CD4-positive, alpha-beta T cell treated with Interferon alpha-2 for 1 hour (primary cell): ENCODE measurements at places on chromosomes 12 and 14.

GRCh38 chr14:104440297-104440956 lies 139.1 kb upstream of the C14orf180 start:
- DNase-seq: no peak

GRCh38 chr12:25734529-25735180 lies 181.6 kb upstream of the LMNTD1 start:
- DNase-seq: no peak

DNA sequence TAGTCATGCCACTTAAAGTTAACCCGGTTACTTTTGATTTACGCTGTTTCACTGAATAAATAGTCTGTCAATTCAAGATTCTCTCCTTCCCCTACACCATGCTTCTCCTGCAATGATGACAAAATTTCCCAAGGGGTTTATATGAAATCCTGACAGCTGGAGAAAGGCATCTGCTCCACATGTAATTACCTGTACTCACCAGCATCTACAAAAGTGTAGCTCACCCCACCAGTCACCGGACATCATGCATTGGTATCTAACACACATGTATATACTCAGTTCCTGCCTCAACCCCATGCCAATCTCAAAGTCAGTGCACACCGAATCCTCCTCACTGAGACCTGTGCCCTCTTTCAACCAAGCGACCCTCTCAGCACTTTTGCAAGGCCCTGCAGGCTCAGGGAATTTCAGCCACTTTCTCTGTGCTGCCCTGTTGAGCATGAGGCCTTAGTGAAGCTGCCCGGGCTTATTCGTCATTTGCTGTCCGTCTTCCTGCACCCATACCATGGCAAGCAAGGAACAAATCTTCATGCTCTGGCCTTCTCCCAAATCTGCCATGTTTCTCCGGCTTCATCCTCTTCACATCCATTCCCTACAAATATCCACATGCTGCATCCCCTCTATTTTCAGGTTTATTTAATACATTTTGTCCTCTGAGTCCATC lies 131.6 kb downstream of the SEC23A start:
- DNase-seq: no peak

- no peak for DNase-seq
These were observed 260.3 kb downstream of the ADGRD1 start for GRCh38 chr12:131213896-131214442.

GRCh38 chr12:101920906-101921305 lies 43.5 kb downstream of the DRAM1 start:
- no peak for DNase-seq

GRCh38 chr14:103697603-103698379 lies 17.5 kb downstream of the XRCC3 start:
- DNase-seq: no peak

DNA sequence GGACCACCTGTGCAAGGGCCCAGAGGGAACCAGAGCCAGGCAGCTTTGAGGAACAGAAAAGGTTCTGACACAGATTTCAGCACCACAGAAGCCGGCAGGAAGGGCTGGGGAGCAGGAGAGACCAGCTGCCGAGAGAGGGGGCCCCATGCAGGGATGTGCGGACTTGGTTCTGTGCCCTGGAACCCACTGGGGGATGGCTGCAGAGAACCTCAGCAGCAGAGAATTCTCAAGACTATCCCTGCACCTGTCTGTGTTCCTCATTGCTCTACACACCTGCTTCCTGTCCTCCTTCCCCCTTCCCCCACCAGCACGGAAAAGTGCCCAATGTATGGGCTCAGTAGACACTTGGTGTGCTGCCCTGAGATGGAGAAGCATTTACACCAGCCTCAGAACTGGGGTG lies 3.2 kb downstream of the SERPINA9 start:
- no peak for DNase-seq

- peak; percentile 76 for DNase-seq
These were observed 836 bp downstream of the EVL start for GRCh38 chr14:100065942-100066574.

GRCh38 chr14:100737526-100737925 lies 10.8 kb downstream of the DLK1 start:
- no peak for DNase-seq

DNA sequence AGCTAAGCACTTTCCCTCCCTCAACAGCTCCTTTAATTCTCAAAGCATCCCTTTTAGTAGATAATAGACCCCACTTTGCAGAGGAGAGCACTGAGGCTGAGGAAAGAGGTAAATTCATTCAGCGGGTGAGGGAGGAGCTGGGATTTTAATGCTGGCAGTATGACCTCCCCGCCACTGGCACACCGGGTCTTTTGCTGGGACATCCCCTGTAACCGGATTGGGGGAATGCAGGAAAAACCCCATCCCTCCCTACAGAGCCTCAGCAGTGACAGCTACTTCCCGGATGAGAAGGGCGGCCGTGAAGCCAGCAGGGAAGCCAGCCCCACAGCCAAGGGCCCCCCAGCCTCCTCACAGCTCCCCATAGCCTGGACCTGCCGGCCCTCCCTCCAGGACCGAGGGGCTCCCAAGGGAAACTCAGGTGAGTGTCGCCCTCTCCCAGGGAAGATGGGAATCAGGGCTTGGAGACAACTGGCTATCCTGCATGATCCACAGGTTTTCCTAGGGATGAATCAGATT lies 12.1 kb downstream of the ZBTB39 start:
- DNase-seq: no peak

GRCh38 chr12:4643747-4644146 lies 5.1 kb downstream of the AKAP3 start:
- DNase-seq: no peak

- no peak for DNase-seq
These were observed 950.4 kb upstream of the LRFN5 start for GRCh38 chr14:40656311-40656710.

DNA sequence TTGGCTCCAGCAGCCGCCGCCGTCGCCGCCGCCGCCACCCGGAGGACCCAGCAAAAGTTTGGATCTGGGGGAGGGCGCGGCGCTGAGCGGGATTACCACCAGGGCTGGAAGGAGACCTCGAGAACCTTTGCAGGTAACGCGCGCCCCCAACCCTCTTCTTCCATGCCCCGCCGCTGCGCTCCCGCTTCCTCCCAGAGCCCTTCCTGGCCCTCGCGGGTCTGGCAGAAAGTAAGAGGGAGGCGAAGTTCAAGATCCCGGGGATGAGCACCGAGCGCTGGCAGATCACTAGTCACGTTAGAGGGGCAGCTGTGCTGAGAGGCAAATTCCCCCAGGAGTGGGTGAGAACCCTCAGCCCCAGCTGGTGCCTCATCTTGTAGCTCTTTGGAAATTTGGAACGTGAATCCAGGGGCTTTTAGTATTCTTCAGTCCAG lies 3.9 kb downstream of the FLRT2 start:
- DNase-seq: no peak

DNA sequence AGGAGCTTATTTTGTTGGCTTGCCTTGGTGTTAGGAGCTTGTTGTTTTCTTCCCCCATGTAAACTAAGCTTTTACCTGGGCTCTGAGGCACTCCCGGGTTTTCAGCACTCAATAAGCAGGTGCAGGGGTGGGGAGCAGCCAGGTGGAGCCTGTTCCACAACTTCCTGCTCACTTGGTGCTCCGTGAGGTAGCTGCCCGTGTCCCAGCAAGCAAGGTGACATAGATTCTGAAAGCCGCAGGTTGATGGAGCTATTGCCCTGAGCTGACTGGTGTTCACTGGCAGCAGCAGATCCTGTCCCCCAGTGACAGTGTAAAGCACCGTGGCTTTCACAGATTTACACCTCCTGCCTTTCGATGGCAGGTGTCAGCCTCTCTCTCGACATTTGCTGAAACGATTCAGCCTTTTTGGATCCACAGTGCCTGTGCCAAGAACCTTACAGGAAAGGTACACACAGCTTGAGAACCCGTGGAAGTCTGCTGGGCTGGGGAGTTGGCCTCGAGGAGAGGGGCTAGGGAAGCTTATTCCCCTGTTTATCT lies 295.7 kb upstream of the FKBP4 start:
- DNase-seq: no peak
